ENCODE measurements at places on chromosomes 6 and 20.

DNA sequence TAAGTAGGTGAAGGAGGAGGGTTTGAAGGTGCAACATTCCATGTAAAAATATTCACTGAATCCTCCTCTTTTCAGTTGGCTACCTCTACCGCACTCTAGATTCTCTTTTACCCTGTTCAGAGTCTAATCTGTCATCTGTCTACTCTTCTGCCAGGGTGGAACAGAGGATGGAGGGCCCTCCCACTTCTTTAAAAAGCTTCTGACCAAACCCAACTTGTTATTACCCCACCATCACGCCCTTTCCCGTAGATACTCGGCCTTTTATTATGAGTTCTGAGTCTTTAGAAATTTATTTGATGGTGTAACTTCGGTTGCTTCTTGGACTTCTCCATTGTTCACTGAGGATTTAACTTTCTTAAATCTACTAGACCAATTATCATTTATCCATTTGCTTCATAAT is 11.7 kb downstream of the STX11 start:
- DNase-seq, result no peak

GRCh38 chr20:44123874-44124535 is 63.0 kb downstream of the JPH2 start:
- no peak for DNase-seq

GRCh38 chr20:8306937-8307336 is 174.9 kb downstream of the PLCB1 start:
- no peak for DNase-seq

GRCh38 chr20:23123886-23124285 is 37.8 kb upstream of the CD93 start:
- DNase-seq, result no peak

DNA sequence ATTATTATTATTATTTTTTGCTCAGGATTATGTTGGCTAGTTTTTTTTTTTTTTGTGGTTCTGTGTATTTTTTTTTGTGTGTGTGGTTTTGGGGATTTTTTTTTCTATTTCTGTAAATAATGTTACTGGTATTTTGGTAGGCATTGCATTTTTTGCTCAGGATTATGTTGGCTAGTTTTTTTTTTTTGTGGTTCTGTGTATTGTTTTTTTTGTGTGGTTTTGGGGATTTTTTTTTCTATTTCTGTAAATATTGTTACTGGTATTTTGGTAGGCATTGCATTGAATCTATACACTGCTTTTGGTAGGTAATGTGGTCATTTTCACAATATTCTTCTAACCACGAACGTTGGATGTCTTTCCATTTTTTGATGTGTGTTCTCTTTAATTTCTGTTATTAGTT is 17.4 kb downstream of the PHF3 start:
- no peak for DNase-seq

DNA sequence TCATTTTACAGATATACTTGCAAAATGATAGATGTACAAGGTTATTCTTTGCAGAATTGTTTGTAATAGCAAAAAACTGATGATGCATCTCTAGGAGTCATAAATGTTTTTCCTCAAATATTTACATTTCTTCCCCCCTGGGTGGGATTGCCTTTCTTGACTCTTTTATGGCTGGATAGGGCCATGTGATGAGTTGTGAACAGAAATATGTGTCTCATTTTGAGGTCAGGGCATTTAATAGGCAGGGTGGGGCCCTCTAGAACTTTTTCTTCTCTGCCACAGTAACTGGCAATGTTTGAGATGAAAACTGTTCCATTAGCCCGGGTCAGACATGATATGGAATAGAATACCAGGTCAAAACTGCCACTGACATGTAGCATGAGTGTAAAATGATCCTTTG is 159.5 kb upstream of the SYNCRIP start:
- DNase-seq, result no peak

DNA sequence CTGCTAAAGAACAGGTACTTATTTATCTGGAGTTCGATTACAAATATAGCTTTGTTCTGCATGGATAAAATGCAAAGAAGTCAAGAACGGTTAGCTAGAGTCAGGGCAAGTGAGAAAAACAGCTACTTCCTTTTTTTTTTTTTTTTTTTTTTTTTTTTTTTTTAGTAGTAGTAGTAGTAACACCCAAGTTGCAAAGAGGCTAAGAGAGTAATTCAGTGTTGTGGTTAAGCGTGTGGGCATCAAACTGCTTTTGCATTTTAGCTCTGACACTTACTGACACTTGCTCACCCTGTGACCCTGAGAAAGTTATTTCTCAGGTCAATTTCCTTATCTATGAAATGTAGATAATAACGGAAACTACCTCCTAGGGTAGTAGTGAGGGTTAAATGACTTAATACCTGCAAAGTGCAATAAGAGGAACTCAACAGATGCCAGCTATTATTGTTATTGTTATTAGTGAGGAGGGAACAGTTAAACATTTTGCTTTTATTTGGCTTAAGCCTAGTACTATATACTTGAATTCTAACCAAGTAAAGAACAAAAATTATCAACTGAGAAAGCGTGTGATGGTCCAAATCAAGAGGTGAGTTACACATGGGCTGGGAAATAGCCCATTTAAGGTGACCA is 86.7 kb upstream of the BACH2 start:
- DNase-seq, result no peak

DNA sequence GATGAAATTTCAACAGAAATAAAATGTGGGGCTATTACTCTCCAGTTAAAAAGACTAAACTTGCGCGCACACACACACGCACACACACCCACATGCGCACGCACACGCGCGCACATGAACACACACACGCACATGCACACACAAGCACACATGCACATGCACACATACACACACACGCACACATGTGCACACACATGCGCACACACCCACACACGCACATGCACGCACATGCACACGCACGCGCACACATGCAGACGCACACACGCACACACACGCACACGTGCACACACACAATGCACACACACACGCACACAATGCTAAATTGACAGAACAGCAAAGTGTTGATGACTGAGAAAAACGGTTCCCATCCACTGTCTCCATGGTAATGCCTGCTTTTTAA is 754.1 kb downstream of the CBLN4 start:
- no peak for DNase-seq

DNA sequence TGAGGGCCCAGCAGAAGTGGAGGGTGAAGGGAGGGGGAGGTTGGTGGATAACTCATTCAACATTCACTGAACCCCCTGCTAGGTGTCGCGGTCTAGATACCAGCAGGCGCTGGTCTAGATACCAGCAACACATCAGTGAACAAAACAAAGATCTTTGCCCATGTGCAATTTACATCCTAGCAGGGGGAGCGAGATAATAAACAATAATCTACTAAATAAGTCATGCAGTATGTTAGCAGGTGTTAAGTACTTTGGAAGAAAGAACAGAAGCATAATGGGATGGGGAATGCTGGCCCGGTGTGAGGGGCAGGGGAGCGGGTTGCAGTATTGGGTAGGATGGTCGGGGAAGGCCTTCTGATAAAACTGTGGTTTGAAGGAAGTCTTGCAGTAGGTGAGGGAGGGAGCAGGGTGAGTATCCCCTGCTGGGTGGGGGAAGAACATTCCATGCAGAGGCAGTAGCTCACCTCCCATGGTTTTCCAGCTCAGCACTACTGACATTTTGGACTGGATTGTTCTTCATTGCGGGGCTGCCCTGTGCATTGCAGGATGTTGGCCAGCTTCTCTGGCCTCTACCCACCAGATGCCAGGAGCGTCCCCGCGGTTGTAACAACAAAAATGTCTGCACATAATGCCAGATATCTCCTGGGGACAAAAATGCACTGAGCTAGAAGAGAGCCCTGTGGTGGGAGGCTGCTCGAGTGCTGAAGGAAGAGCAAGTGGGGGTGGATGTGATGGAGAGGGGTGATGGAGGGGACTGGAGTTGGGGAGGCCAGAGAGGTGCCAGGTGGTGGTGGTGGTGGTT is 117.3 kb downstream of the TOX2 start:
- DNase-seq, result no peak
